ENCODE measurements at places on chromosomes 5 and 9.

- DNase-seq = no peak
These were observed 10.3 kb upstream of the GPSM1 start for GRCh38 chr9:136316896-136317676.

DNA sequence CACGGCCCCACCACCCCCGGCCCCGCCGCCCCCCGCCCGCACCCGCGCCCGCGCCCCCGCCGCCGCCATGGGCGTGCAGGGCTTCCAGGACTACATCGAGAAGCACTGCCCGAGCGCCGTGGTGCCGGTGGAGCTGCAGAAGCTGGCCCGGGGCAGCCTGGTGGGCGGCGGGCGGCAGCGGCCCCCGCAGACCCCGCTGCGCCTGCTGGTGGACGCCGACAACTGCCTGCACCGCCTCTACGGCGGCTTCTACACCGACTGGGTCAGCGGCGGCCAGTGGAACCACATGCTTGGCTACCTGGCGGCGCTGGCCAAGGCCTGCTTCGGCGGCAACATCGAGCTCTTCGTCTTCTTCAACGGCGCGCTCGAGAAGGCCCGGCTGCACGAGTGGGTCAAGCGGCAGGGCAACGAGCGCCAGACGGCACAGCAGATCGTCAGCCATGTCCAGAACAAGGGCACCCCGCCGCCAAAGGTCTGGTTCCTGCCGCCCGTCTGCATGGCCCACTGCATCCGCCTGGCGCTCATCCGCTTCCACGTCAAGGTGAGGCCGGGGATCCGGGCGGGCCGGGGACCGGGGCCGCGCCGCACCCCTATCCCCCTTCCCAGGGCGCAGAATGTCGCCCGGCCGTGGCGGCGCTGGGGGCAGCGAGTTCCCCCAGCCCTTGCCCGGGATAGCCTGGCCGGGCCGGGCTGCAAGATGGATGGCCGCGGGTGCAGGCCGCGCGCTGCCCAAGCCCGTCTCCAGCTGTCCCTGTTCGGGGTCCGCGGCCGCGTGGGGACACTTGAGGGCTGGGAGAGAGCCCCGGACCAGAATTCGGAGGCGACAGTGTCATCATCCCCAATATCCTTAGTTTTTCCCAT lies 594 bp downstream of the FAM120A start:
- peak; percentile 57 for DNase-seq

- DNase-seq = no peak
These were observed 3.5 kb downstream of the EEIG1 start for GRCh38 chr9:127977009-127977883.

GRCh38 chr9:37197158-37198038 lies 77.0 kb downstream of the ZCCHC7 start:
- peak; percentile 42 for DNase-seq

All from hematopoietic multipotent progenitor cell treated with erythropoietin and hydrocortisone succinate and interleukin-3 and kit ligand, for 17 days (in vitro differentiated cells).